ENCODE measurements at places on chromosomes 6 and 20.

- DNase-seq = no peak
These were observed 31.2 kb downstream of the SIRPD start for GRCh38 chr20:1526310-1526709.

DNA sequence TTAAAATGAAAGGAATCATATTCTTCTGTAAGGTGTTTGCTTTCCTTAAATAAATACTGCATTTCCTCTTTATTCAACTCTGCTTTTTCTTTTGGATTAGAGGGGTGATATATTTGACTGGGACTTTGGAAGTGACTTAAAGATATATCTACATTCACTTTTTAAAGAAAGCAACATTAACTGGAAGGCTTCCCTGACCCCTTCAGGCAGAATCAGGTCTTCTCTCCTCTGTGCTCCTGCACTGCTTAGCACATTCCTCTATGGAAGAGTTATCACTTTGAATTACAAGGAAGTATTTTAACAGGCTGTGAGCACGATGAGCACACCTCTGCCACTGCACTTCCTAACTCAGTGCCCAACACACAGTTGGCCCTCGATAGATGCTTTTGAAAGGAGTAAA, 59.2 kb upstream of the POU3F2 start:
- DNase-seq = no peak

DNA sequence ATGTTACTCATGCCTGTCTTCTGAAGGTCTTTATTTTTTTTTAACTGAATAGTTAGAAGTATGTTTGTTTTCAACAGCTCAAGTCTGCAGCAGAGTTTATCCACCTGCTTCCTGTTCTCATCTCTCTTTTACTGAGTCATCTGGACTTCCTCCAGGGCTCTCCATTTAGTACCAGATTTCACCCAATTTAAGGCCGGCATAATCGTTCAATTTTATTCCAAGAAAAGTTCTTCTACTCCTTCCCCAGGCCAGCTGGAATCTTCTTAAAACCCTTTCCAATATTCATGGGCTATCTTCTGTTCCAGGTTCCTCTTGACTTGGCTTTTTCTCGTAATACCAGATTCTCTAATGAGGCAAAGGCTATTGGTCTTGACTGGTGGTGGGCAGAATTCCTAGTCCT, 79.0 kb upstream of the LAMA2 start:
- no peak for DNase-seq

GRCh38 chr6:4023240-4023639, 55.7 kb downstream of the FAM217A start:
- DNase-seq = no peak

DNA sequence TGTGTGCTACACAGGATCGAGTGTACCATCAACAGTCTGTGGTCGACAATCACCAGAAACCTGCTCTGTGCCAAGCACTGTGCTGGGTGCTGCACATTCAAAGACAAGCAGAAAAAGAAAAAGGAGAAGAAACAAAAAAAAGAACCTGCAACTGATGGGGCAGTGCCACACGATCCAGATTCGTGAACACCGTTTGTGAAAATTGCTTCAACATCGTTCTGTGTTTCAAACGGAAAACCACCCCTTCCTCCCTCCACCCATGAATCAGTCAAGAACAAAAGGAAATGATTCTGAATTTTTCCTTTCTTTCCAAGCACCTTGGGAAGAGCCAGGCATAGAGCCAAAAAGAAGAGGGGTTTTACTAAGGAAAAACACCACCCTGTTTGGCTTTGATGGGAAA, 129.2 kb upstream of the ARID1B start:
- no peak for DNase-seq

DNA sequence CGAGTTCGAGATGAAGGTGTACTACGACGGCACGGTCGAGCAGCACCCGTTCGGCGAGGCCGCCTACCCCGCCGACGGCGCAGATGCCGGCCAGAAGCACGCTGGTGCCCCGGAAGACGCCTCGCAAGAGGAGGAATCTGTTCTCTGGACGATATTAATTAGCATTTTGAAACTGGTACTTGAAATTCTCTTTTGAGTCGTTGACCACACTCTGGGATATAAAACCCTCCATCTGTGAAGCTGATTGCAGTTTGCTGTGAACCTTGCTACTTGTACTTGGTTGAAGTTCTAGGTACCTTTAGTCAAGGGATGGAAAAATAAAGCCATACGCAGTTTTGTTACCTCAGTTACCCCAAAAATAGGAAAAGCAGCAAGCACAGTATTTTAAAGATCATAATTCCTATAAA, 917 bp downstream of the C6orf120 start:
- DNase-seq = no peak

DNA sequence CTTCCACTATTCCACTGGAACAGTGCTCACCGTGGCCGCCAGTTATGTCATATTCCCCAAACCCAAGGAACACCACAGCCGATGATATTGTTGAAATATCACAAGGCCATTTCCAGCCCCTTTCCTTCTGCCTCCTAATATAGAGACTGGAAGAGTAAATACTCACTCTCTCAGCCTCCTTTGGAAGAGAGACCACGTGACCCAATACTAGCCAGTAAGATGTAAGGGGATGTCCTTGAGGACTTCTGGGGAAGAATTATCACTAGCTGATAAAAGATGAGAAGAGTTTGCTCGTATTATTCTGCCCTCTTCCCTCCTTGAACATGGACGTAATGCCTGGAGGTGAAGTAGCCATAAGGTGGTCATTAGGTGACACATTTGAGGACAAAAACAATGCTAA, 13.5 kb downstream of the MAK start:
- DNase-seq = no peak

DNA sequence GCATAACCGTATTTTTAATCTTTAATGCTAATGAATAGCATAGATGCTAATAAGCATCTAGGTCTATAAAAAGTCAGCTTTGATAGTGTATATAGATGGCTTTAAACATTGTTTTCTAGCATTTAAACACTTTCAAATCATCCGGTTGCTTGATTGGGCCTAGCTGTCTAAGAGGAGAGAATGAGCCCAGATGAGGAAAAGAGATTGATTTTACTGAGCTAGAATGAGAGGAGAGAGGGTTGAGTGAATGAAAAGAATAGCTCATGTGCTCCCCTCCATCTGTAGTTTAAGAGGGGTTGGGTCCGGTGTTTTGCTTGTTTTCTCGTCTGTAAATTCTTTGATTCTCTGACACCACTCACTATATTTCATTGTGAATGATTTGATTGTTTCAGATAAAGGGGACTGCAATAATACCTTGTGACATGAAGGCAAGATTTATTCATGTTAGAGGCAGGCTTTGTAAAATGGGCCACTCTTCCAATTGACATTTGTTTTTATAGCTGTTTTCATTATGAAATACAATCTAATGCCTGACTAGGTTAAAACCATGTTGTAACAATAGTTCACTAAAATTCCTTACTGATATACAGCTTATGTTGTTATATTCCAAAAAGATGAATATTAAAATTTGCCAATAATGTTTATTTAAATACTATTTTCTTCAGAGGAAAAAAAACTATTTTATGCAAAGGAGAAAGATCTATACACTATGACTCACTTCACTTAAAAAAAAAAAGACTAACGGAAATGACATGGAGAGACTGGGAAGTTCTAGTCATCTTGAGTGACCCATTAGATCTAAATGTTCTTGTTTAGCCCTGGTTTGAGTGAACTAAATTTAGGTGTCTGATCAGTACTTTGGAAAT, 3.2 kb downstream of the PTPN1 start:
- no peak for DNase-seq

DNA sequence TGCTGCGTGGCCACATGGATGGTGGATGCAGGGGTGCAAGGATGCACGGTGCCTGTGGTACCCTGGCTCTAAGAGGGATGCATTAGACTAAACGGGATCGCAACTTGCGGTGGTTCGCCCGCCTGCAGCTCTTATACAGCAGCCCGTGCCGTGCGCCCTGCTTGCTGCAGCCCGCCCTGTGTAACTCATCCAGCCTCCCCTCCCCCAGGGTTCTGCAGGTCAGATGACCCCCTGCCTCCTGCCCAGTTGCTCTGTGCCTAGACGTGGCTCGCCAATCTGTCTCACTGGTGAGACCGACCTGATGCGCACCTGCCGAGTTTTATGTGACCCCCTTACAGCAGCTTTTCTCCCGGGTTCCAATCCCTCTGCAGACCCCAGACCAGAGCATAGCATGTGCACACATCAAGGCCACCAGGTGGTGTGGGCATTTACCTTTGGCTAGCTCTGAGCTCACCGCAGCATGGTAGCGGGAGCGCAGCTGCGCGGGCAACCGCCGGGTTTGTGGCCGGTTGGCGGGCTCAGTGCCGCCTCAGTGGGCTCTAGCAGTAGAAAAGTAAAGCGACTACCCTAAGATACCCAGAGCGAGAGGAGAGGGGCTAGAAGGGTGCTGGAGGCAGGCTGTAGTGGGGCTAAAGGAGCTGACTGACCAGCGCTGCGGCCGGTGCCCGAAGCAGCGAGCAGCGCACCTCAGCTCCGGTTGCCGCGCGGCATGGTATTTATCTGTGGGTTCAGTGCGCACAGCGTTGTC, 693 bp upstream of the GNAS-AS1 start:
- no peak for DNase-seq

- DNase-seq = no peak
These were observed 2.9 kb upstream of the RAET1E start for GRCh38 chr6:149900620-149901443.

- DNase-seq = peak; percentile 86
These were observed 4.9 kb downstream of the VSTM2L start for GRCh38 chr20:37907677-37908401.

DNA sequence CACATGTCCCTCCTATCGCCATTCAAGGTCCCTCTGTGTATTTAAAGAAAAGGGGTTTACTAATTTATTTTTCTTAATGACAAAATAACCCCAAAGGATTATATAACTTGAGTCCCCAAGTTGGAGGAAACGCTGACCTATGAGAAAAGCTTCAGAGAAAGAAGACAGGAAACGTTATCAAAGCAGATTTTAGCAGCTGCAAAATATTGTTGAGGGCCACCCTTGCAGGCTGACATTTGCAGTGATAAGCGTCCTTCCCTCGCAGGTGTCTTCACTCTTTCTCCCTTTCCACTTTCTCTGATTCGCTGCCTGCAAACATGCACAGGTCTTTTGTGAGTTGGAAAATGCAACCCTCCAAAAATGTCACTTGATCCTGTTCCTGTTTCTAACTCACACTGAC, 103.2 kb upstream of the RIPOR2 start:
- peak; percentile 21 for DNase-seq

GRCh38 chr20:24455081-24455480, 14.3 kb upstream of the SYNDIG1 start:
- DNase-seq = no peak

GRCh38 chr6:150033207-150033771, 8.0 kb upstream of the RAET1L start:
- no peak for DNase-seq

DNA sequence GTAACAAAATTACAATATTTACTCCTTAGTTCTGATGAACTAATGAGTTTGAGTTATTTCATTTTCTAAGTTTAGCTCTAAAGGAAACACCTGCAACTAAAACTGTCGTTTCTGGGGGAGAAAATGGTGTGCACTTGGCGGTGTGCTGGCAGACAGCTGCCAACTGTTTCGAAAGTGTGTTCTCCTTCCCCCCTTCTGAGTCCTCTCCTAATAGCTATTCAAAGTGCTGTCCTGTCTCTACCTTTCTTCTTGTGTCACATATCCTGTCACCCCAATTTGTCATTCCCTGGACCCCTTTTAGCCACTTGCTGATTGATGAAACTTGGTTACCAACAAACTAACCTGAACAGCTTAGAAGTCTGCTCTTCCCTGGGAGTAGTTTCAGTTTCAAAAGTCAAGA, 4.9 kb upstream of the UBE2J1 start:
- DNase-seq = no peak

DNA sequence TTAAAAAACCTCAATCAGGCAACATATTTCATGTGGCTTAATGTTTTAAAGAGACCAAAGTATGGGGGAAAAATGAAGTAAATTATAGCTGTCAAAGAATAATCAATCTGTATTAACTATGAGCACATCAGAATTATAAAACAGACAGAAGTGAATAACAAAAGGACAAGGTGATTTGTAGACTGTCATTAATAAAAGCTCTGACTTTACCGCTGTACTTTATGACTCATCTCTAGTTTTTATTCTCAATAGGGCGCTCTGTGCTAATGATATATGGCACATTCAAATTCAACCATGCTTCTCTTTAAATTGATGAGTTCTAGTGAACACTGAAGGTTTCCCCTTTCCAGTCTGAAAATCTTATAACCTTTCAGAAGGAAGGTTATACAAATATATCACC, 72.0 kb downstream of the PREP start:
- DNase-seq = no peak

DNA sequence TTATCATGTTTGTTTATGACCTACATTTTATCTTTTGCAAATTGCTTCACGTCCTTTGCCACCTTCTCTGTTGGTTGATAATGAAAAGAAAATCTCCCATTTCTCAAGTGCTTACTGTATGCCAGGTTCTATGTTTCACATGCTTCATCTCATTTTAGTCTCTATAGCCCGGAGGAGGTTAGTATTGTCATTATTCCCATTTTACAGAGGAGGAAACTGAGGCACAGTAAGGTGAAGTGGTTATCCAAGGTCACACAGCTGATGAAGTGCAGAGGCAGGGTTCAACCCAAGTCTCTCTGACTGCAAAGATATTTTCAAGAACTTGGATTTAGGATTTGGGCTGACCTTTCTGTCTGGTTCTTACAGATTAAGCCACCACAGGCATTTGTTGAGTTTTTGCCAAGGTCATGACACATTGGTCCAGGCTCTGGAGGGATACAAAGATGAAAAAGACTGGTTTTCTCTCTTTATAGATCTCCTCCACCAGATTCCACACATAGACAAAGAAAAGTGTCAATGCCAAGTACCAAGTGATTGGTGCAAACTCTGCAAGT, 20.6 kb downstream of the CNBD2 start:
- no peak for DNase-seq

GRCh38 chr20:2729251-2729713, 36.7 kb downstream of the EBF4 start:
- DNase-seq = no peak

GRCh38 chr20:4956200-4956810, 45.0 kb downstream of the SLC23A2 start:
- peak; percentile 48 for DNase-seq

DNA sequence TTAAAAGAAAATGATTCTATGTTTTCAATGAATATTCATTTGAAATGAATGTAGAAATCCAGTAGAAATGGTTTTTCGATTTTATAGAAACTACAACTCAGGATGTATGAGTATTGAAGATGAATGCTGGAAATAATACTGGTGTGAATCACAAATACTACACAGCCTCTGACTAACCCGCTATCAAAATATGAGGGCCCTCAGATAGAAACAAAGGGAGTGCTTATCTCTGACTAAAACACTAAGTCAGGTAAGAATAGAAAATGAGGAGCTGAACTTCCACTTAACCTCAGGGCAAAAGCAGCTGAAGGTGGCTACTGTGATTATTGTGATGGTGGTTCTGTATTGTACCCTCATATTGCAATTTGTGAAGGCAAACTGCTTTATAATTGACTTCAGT, 220.9 kb upstream of the RNF217 start:
- no peak for DNase-seq

GRCh38 chr20:38342216-38342615, 4.1 kb upstream of the LBP start:
- no peak for DNase-seq

DNA sequence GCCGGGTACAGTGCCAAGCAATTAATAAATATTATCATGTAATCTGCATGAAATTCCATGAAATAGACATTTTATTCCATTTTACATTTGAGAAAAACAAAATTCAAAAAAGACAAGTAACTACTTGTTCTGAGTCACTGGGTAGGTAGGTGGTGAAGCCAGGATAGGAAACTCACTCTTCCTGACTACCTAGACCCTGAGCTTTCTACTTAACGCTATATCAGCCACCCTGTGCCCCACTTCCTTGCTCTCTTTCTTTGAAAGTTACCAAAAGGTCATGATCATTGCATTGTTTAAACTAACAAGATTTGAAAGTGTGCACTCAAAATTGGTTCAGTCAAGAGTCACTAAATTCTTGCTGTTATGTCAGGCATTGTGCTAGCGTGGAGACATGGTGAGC, 235.7 kb downstream of the CD83 start:
- DNase-seq = no peak
